ENCODE measurements at places on chromosomes 7 and 10.

- DNase-seq: no peak
These were observed 8.1 kb upstream of the PDSS1 start for GRCh38 chr10:26689399-26689798.

DNA sequence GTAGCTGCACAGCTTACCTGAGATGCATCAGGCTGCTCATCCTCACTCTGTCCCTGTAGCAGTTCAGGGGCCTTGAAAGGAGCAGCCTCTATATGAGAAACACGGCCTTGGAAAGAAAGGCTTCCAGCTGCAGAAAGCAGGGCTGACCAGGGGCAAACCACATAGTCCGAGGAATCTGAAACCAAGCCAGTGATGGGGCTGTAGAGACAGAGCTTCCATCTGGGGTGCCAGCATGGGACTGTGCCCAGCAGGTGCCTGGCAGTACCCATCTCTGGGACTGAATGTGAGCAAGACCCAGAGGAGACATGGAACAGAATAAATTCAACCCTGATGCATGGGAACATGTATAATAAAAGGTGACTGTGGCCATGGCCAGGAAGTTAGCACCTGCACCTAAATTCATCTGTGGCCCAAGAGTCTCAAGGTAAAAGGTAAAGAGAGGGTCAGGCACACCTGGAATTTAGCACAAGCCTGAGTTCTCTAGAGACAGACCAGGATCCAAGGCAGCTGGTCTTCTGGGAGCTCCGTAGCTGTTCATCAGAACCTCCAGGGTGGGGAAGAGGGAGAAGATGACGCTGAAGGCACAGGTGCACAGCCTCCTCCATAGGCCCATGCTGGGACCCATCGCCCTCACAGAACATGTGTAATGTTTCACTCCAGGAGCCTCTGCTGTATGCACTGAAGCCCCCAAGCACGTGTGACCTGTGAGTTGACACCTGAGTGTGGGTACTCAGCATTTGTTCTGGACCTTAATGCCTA is 25.3 kb downstream of the FRMPD2 start:
- no peak for DNase-seq

GRCh38 chr10:31321396-31321941 is 2.5 kb downstream of the ZEB1 start:
- DNase-seq: no peak

DNA sequence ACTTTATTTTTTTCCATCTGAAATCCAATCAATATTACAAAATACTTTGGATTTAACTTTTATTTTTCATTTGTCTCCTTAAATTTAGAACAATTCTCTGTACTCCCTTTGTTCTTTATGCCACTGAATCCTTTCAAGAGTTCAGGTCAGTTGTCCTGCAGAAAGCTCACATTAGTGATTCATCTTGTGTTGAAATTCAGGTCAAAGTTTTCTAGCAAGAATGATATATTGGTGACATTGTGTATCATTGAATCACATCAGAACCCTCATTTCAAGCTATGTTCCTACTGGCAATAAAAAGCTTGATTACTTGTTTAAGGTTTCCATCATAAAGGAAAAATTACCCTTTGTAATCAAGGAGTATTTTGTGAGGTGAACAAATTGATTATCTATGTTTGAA is 378.8 kb upstream of the STEAP1 start:
- no peak for DNase-seq

GRCh38 chr10:75261813-75262705 is 26.3 kb upstream of the COMTD1 start:
- DNase-seq: no peak

GRCh38 chr7:48781752-48782151 is 142.6 kb upstream of the CDC14C start:
- DNase-seq: no peak
